ENCODE measurements at places on chromosomes 12 and 14.

GRCh38 chr12:117452112-117452511 lies 90.7 kb upstream of the NOS1 start:
- peak; percentile 95 for DNase-seq

GRCh38 chr12:124027753-124028554 lies 54.9 kb downstream of the ZNF664 start:
- no peak for DNase-seq

DNA sequence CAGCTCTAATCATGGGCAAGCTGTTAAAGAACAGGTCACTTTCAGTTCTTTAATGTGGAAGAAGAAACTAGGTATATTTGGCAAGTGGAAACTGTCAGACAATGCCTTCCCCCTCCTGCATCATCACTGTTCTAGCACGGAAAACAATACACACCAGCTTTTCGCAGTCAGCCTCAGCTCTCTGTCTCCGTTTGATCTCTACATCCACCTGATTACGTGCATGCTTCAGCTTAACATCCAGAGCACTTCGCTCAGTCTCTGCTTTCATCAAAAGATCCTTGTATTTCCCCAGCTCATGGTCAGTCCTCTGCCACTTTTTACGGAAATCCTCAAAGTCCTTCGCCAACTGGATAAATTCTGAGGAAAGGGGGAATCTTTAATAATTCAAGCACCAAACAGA lies 19.0 kb downstream of the RACGAP1 start:
- DNase-seq = no peak

DNA sequence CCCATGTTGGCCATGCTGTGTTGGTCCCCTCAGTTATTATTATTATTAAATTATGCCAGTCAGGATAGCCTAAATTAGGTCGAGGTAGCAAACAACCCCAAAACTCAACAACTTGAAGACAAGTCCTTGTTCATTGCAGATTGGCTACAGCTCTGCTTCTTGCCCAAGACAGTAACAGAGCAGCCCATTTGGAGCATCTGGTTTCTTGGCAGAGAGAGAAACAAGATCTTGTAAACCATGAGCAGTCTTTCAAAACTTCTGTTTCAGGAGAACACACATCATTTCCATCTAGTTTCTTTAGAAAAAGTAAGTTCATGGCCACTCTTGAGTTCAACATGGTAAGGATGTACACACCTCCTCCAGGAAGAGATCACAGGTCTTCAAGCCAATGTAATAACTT lies 52.3 kb downstream of the E2F7 start:
- DNase-seq = no peak

DNA sequence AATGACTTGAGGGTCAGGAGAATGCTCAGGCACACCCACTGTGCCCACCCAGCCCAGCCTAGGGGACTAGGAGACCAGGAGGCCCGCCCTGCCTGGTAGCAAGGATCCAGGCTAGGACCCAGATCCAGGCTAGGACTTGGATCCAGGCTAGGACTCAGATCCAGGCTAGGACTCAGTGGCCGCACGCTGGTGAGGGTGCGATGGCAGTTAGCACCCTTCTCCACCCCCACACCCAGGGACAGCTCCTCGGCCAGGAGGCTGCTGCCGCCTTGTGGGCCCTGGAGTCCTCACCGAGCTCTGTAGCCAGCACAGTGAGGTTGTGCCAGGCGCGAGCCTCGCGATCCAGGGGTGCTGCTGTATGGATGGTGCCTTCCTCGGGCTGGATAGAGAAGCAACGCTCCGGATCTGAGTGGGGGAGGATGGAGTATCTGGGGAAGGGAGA lies 5.1 kb downstream of the CDH24 start:
- DNase-seq = no peak

GRCh38 chr12:122437656-122438121 lies 15.2 kb upstream of the CLIP1 start:
- DNase-seq = peak; percentile 73

DNA sequence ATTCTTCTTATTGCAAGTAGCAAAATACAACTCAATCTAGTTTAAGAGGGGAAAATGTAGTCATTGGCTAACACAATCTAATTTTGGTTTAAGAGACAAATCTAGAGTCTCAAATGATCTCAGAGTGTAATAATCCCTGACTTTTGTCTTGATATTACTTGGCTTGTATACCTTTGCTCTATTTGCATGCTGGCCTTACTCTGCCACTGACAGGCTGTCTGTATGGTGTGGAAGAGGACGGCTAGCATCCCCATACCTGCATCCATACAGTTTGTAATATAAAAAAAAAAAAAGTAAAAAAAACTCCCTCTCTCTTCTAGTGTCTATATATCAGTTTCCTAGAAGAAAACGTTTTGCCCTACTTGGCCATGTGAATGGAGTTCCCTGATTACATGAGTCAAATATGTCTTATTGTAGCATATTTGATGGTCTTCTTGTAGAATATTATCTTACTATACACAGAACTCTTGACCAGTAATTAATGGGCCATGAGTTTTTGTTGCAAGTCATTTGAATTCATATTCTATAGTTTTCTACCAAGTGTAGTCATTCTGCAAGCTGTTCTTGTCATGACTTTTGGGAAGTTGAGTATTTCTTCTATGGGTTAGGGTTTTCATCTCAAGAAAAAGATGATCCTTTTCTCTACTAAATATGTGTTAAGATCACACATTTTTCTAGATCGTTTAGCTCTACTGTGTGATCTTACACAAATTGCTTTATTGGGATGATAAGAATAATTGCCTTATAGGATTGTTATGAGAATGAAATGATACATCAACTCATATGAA lies 8.2 kb downstream of the HIF1A start:
- no peak for DNase-seq

- no peak for DNase-seq
These were observed 28.7 kb downstream of the MSRB3 start for GRCh38 chr12:65307169-65307501.

- DNase-seq = no peak
These were observed 112.9 kb downstream of the TBX5 start for GRCh38 chr12:114293073-114293472.

DNA sequence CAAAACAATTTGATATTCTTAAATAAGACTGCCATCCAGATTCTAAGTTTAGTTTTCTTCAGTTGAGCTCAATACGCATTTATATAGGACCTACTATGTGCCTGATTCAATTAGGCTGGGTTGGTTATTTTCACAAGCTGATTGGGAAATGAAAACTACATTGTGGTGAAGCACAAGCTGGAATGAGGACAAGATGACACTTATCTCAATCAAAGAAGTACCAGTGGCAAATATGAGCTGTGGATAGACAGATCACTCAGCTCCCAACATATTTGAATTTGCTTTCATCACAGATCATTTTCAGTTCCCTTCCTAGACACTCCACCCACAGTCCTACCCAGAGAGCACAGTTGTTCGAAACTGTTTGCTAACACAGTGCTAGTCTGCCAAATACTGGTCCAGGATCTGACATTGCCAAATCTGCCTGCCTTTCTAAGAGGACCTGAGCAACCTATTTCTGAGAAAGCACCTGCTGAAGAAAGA lies 74.7 kb downstream of the LLPH start:
- no peak for DNase-seq

- DNase-seq = no peak
These were observed 6.0 kb downstream of the STAT6 start for GRCh38 chr12:57105011-57105753.

DNA sequence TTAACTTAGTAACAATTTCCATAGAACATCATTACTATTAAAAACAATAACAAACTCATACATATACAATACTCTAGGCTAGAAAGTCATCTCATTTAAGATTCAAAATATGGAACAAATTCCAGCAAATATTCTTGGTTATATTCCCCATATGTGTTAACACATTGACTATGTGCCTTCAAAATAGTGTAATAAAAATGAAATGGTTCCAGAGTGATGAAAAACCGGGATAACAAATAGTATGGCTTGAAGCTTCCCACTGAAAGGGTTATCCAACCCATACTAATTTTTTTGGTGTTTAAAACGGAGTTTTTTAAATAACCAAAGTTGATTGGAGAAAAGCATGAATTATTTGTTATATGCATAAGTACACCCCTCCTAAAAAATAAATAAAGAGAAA lies 5.3 kb downstream of the LRIG3 start:
- DNase-seq = no peak

DNA sequence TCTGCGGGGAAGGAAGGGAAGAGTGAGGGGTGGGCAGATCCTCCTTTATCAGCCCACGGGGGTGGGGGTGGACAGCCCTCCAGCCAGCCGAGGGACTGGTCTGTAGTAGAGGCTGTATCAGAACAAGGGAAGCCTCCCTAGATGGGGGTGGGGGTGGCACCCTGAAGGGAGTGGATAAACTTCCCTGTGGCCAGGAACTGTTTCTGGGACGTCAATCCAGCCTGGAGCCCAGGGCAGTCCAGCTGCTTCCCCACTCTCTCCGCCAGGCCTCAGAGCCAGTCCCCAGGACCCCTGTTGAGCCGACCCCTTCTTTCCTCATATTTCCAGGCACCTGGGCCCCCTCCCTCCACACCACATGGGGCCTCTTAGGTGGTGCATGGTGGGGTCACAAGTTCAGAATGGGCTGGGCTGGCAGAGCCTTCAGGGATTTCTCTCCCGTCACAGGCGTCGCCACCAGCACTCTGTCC lies 6.7 kb downstream of the PLD4 start:
- DNase-seq = no peak

DNA sequence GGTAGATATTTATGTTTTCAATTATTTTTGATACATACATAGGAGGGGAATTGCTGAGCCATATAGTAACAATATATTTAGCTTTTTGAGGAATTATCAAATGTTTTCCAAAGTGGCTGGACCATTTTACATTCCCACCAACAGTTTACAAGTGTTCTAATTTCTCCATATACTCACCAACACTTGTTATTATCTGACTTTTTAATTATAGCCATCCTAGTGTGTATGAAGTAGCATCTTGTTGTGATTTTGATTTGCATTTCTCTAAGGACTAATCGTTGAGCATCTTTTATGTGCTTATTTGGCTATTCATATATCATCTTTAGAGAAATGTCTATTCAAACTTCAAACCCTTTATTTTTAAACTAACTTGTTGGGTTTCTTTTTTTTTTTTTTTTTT lies 17.2 kb upstream of the HECTD1 start:
- DNase-seq = no peak

- no peak for DNase-seq
These were observed 42.2 kb upstream of the LDHB start for GRCh38 chr12:21699851-21700250.

- no peak for DNase-seq
These were observed 12.9 kb upstream of the CLMN start for GRCh38 chr14:95332641-95333040.

GRCh38 chr14:67515386-67516079 lies 17.6 kb upstream of the PLEKHH1 start:
- no peak for DNase-seq

- peak; percentile 32 for DNase-seq
These were observed 925.4 kb downstream of the GALC start for GRCh38 chr14:87067591-87067990.

DNA sequence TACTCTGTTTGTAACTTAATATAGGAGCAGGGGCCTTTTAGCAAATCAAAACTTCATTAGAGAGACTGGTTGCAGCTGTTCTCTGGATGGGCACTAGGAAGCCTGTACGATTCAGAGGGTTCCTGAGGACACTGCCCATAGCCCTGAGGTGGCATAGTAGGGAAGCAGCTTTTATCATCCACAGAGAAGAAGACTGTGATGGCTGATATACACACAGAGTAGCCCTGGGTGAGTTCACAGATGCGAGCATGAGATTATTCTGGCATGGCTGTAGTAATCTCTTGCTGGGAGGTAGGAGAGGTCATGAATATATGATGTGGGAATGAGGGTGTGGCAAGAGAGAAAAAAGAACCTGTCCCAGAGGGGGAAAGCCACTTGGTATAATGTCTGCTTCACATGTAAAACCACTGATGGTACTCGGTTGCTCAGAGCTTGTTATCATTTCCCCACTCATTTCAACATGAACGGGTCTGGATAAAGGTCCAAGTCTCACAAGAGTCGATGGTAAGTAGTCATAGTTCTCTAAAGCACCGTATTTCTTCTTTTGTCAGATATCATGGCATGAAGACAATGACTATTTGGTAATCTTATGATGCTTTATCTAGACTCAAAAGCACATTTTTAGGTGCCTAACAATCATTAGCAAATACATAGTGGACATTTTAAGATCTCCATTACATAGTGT lies 52.0 kb downstream of the PEBP1 start:
- peak; percentile 64 for DNase-seq

- peak; percentile 36 for DNase-seq
These were observed 6.7 kb downstream of the GPR132 start for GRCh38 chr14:105058521-105059034.

- no peak for DNase-seq
These were observed 128.0 kb upstream of the RASSF8 start for GRCh38 chr12:25830456-25830855.

GRCh38 chr14:100091386-100091785 lies 26.2 kb downstream of the EVL start:
- DNase-seq = no peak

- DNase-seq = peak; percentile 55
These were observed 95.6 kb downstream of the GAS2L3 start for GRCh38 chr12:100668945-100669536.

DNA sequence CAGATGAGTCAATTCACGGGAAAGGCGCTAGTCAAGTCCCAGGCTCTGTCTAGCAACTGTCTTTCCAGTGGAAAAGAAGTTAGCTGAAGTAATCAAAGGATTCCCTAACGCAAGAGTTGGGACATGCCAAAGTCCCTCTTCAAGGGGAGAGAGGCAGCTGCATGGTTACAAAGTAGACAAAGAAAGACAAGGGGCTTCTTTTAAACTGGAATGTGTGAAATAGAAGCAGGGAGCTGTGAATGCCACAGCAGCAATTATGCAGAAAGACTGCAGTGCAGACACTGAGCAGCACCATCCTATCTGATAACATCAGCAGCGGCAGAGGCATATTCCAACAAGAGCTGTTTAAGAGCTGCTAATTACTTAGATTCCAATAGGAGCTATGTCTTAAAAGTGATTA lies 12.5 kb upstream of the CIPC start:
- no peak for DNase-seq

DNA sequence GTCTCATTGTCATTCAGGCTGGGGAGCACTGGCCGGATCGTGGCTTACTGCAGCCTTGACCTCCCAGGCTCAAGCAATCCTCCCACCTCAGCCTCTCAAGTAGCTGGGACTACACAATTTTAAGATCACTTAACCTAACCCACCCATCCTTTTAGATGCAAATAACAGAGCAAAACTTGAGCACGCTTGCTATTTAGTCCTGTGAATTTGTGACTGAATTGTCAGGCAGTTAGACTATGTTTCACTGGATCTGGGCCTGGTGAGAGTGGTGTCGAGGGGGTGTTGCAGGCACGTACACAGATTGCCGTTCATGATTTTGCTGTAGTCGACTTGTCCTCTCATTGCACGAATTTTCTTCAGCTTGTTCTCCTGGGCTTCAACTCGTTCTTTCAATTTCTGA lies 38.2 kb downstream of the ZFYVE21 start:
- no peak for DNase-seq
